Central memory CD4-positive, alpha-beta T cell (primary cell): ENCODE measurements at places on chromosomes 4 and X.

- no peak for DNase-seq
Measured at GRCh38 chrX:48278958-48279357, 23.8 kb downstream of the SSX1 start.

- DNase-seq = peak; percentile 14
Measured at GRCh38 chr4:148044912-148045352, 313.0 kb downstream of the ARHGAP10 start.

DNA sequence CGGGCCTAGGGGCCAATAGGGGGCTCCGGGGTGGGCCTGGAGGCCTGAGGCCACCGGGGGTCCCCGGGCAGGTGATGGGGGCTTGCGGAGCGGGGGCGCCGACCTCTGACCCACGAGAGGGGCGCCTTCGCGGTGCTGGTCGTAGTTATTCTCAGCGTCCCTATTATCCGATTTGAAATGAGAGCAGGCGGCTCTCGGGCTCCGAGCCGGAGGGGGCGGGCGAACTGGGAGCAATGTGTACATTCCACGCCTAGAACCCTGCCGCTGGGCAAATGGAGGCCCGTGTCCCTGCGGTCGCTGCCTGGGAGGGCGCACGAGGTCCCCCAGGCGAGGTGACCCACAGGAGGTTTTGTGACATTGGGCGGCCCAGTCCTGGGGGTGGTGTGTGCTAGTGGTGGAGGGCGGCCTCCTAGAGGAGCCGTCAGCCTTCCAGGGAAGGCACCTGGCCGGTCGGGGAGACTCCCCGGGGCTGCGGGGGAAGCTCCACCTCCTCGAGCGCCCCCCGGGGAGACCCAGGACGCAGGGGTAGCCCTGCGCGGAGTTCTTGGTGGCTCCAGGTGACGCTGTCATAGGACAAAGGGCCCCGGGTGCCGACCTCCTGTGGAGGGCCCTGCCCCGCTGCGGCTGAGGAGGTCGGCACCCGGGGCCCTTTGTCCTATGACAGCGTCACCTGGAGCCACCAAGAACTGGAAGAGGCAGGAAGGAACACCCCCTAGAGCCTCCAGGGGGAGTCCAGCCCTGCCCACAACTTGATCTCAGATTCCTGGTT is 102.6 kb upstream of the PRKX start:
- peak; percentile 28 for DNase-seq

GRCh38 chr4:90093526-90093925 is 33.7 kb upstream of the CCSER1 start:
- no peak for DNase-seq

DNA sequence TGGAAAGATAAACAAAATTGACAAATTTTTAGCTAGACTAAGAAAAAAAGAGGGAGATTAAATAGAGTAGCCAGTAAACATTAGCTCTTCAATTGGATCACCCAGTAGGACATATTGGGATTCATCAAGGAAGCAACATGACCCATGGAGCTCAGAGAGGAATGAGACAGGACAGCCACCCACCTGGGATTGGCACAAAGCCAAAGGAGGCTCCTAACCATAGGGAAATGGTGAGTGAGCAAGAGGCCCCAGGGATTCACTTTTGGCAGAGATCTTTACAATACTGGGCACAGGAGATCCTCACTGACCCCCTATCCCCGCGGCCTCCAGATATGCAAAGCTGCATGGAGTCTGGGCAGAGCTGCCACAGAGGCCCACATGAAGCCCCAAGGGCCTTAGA is 34.8 kb upstream of the CXCL6 start:
- DNase-seq = no peak

GRCh38 chr4:160510928-160511327 is 1408.0 kb downstream of the RAPGEF2 start:
- no peak for DNase-seq

DNA sequence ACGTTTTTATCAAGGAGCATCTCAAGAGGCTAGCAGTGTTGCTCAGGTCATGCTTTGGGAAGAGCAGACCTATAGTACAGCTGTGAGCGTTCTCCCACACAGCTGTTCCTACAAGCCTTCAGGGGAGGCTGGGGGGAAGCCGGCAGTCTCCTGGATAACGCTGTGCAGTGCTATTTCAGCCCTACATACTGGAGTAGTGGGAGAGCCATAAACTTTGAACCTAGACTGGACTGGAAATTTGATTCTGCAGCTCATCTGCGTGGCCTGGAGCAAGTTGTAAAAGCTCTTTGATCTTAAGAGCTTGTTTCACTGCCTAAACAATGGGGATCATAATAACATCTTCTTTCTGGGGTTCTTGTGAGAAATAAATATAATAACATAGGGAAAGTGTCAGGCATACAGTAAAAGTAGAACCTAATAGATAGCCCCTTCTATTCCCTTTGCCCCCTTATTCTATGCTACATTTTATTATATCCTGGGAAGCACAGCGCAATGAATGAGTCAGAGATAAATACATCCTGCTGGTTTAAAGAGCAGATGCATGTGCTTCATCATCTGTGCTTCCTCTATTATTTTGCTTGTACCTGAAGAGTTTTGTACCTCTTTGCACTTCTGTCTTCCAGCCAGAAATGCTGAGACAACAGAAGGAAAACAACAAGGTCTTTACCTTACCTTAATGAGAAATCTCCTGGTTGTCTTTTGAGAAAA is 14.7 kb upstream of the AMBN start:
- DNase-seq = no peak

- no peak for DNase-seq
Measured at GRCh38 chr4:98599617-98600205, 58.7 kb downstream of the TSPAN5 start.

- no peak for DNase-seq
Measured at GRCh38 chr4:164136180-164136616, 617.7 kb upstream of the SMIM31 start.
